Activated CD8-positive, alpha-beta memory T cell treated with anti-CD3 and anti-CD28 coated beads for 4 hours (primary cell): ENCODE measurements at places on chromosomes 7 and 10.

- no peak for DNase-seq
Measured at GRCh38 chr7:42227936-42228591, 8.9 kb downstream of the GLI3 start.

DNA sequence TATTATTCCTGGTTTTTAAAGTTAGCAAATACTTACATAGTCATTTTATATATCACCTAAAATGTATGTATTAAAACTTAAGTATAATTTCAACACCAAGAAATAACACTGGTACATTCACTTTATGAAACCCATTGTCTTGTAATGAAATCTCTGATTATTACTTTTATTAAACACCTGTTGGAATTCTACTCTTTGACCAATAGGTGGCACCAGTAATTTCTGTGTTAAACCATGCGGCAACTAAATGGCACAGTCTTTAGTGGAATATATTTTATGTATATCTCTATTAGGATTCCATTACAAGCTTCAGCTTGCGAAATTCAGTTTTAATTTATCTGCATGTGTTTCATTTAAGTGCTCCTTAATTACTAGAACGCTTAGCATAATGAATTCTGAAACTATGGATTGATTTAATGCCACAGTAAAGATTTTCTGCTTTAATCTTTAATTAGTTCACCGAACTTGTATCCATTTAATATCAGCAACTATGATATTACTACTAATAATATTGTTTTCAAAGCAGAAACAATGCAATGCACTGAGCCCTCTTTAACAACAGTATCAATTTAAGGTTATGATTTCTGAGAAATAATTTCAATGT is 181.3 kb downstream of the MAGI2 start:
- DNase-seq, result no peak

GRCh38 chr10:17989908-17990767 is 38.4 kb downstream of the SLC39A12 start:
- DNase-seq, result no peak

DNA sequence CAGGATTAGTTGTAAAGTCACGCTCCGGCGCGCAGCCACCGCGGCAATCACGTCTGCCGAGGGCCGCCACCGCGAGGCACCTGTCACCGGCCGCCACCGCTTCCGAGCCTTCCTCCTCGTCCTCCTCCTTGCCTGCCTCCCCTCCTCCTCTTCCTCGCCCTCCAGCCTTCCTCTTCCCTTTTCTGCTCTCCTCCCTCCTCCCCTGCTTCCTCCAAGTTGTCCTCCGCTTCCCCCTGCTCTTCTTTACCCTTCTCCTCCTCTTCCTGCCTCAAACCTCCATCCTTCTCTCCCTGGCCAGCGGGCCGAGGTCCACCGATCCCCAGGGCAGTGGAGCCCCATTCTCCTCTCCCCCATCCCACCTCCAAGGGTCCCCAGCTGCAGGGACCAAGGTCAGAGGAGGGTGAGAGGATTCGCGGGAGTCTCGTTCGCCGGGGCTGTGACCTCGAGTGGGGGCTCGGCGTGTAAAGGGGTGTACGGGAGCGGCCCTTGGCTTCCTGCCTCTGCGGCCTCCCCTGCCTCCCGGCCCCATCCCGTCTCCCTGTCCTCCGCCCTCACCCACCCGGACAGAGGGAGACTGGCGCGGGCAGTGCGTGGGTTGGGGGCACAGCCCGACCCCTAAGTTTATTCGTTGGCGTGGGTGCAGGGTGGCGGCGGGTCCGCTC is 89.5 kb upstream of the PAX2 start:
- DNase-seq, result no peak

- DNase-seq, result no peak
Measured at GRCh38 chr7:936386-937054, 18.0 kb downstream of the ADAP1 start.

- DNase-seq, result no peak
Measured at GRCh38 chr7:96277921-96278320, 44.0 kb downstream of the SLC25A13 start.

DNA sequence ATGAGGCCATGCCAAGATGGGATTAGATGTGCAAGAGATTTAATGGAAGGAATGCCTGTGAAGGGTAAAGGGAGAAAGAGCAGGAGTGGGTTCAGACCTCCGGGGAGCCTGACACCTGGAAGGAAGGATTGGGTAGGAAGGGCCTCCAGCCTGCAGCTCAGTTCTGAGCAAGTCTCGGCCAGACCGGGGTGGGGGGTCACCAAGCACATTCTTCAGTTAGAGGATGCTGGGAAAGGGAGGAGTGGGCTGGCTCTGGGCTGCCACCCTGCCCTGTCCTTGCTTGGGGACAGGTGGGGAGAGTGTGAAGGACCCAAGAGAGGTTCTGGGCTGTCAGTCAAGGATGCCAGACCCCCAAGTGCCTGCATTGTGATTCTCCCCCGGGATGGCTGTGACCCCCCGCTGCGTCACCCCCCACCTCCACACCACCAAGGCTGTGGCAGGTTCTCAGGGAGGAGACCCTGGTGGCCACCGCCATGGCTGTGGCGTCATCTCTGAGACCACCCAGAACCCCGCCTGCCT is 16.5 kb upstream of the PRKAG2 start:
- no peak for DNase-seq

GRCh38 chr10:86334488-86335085 is 32.0 kb downstream of the GRID1 start:
- DNase-seq, result no peak

DNA sequence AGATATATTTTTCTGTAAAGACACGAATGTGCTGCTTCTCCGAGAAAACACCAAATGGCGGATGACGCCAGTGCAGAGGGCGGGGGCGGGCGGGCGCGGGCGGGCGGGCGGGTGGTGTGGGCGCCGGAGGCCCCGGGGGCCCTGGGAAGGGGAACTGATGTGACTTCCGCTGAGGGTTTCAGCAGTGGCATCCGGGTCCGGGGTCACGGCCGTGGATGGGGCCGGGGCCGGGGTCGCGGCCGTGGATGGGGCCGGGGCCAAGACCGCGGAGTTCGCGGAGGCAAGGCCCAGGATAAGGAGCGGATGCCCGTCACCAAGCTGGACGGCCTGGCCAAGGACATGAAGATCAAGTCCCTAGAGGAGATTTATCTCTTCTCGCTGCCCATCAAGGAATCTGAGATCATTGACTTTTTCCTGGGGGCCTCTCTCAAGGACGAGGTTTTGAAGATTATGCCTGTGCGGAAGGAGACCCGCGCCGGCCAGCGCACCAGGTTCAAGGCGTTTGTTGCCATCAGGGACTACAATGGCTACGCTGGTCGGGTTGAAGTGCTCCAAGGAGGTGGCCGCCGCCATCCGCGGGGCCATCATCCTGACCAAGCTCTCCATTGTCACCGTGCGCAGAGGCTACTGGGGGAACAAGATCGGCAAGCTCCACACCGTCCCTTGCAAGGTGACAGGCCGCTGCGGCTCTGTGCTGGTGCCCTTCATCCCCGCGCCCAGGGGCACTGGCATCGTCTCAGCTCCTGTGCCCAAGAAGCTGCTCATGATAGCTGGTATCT is 20.3 kb upstream of the IGF2BP3 start:
- DNase-seq, result no peak

DNA sequence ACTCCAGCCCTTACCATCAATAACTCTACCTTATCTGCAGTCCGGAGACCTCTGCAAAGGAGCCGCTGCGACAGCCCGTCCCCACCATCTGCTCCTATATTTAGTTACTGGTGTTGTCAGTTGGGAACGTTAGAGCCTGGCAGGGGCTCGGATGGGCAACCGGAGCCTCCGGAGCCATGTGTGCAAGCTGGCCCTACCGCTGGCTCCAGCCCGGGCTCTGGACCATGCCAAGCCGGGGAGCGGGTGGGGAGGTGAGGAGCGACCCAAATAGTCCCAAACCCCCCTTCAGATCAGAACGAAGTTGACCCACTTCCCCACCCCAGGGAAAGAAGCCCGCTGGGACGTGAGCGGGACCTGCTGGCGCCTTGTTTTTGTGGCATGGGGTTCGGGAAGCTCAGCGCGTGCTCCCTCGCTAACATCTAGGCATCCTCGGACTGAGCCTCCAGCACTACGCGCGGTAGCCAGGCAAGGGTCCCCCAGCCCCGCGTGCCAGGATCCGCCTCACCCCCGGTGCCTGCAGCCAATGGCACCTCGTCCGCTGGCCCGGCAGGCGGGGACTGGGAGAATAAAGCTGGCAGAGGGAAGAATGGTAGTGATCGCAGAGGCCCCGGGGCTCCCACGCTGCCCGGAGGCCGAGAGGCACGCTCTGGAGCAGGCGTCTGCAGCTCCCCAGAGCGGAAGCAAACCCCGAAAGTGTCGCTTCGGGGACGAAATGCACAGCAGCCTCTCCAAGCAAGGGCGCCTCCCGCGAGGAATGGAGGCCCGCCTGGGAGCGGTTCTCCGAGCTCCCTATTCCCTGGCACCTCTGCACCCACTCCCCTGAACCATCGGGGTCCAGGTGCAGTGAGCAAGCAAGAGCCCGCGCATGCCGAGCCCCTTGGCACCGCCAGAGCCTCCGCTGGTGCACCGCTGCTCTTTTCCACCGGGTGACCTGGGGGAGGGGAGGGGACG is 679 bp downstream of the LRRC20 start:
- no peak for DNase-seq

GRCh38 chr7:128916643-128916915 is 6.1 kb upstream of the KCP start:
- DNase-seq, result no peak

GRCh38 chr7:18939771-18940592 is 177.5 kb downstream of the TWIST1 start:
- no peak for DNase-seq

DNA sequence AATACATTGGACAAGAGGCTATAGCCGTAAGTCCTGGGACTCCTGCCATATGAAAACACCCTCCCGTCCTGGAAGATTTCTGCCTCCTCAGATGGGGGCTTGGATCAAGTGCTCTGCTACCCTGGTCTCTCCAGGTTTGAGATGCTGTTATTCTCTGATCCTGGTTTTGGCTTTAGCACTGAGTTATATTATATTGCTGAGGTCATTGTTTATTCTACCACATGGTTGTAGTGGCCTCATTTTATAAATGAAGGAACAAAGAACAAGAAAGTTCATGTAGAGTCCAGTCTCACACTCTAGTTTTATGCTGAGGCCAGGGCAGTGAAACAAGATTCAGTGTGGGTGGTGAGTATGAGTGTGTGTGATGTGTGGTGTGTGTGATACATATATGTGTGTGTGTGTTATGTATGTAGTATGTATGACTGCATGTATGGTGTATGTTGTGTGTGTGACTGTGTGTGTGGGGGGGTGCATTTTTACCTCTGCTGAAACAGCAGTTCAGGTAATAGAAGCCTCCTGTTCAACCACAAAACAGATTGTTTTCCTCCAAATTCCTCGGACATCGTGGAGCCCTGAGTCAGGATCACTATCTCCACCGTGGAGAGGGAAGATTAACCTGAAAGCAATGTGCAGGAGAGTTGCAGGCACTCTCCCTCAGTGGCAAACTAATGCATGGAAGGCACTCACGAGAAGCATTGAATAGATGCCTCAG is 80.7 kb downstream of the C7orf25 start:
- DNase-seq, result no peak
